ENCODE measurements at places on chromosomes 6 and 20. TPM values are rescaled to one million over a fixed set of nuclear protein-coding genes. Genes with fewer than 3 reads are reported as not detected.

DNA sequence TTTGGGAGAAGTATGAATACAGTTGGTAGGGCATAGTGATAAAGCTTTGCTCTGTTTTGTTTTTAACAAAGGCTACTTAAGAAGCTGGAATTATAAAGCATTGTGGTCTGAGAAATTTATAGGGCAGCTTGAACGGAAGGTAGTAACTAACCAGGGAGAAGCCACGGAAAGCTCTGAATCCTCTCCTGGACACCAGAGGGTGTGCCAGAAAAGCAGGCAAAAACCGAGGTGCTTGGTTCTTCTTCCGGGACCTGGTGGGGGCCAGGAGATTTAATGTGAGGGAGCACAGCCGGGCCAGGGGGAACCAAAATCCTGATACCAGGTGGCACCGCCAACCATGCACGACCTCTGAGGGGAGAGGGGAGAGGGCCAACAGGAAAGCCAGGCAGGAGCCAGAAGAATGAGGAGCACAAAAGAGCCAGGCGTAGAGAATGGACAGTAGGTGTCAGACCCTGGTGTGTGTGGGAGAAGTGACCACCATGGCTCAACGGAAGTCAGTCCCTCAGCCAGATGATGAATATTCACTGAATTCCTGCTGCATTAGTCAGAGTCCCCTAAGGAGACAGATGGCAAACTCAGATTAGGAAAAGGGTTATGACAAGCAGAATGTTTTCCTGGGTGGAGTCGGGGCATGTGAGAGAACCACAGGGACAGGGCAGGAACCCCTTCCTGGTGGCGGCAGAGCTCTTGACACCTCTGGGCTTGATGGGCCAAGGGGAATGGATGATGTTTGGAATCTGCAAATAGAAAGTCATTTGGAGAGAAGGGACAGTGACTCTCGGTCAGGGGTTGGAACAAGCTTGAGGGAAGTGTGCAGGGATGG lies 262.3 kb downstream of the ZNF217 start:
- peaks cover 32% of the 10 kb centered on the region for H3K4me1 ChIP-seq
- H3K36me3 ChIP-seq = no peaks in the 10 kb centered on the region
- no peak for DNase-seq
- H3K27me3 ChIP-seq = no peaks in the 10 kb centered on the region
- no peak overlapping the region for H3K4me3 ChIP-seq
- no peak overlapping the region for H3K27ac ChIP-seq

GRCh38 chr6:84082689-84083265 lies 49.2 kb downstream of the MRAP2 start:
- DNase-seq = no peak
- no peaks in the 10 kb centered on the region for H3K27me3 ChIP-seq
- no peak overlapping the region for H3K4me3 ChIP-seq
- H3K27ac ChIP-seq = no peak overlapping the region

- peaks cover 38% of the 10 kb centered on the region for H3K27me3 ChIP-seq
- DNase-seq = no peak
- peaks cover 18% of the 10 kb centered on the region for H3K4me1 ChIP-seq
- H3K36me3 ChIP-seq = no peaks in the 10 kb centered on the region
Measured at GRCh38 chr20:62216636-62217566, 3.2 kb downstream of the HRH3 start.

DNA sequence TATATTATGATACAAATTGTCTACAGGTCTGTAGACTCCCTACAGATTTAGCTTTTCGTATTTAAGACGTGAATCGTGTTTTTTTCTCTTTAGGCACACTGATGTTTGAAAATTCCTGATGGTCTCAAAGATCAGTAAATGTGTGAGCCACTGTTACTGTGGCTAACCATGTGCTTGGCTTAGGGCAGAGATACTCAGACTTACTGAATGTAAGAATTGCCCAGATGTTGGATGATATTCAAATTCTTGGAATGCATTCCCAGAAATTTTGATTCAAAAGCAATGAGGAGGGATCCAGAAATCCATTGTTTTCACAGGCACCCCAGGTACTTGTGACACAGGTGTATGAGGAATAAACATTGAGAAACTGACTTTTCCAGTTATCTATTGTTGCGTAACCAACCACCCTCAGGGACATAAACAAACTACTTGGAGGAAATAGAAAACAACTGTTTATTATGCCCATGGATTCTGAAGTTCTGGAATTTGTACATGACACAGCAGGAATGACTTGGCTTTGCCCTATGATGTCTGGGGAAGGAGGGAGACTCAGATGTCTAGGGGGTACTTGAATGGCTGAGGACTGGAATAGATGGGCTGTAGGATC lies 339.6 kb upstream of the CITED2 start:
- H3K4me3 ChIP-seq = no peak overlapping the region
- no peaks in the 10 kb centered on the region for H3K36me3 ChIP-seq
- no peaks in the 10 kb centered on the region for H3K27me3 ChIP-seq
- no peak for DNase-seq

Gene FAXC
- 7.7 TPM for total RNA-seq

Gene PPIL1
- total RNA-seq = 11.2 TPM

Gene WDR46
- 52.2 TPM for total RNA-seq

Data from stomach (tissue), 19 donors.